Muscle of leg (tissue), 16 donors: ENCODE measurements at places on chromosomes 12 and 14. TPM values are rescaled to one million over a fixed set of nuclear protein-coding genes. Genes with fewer than 3 reads are reported as not detected.

DNA sequence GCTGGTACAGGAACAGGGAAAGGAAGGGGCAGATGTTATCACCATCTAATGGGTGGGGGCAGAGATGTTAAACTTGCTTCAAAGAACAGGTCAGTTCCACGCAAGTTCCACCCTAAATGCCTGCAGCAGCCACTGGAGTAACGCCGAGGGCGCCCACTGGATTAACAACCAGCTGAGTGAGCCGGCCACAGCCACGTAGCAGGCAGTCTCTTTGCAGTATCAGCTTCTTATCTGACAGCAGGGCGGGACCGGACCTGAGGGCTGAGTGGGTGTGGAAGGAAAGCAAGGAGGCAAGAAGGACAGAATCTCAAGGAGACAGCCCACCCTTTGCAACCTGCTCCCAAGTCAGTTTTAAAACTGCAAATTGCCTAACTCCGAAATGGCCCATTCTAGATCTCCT lies 38.4 kb upstream of the FOXN3 start:
- no peaks in the 10 kb centered on the region for H3K36me3 ChIP-seq
- no peaks in the 10 kb centered on the region for H3K27me3 ChIP-seq
- no peak overlapping the region for H3K27ac ChIP-seq

- no peaks in the 10 kb centered on the region for H3K4me1 ChIP-seq
- no peak overlapping the region for H3K27ac ChIP-seq
- DNase-seq = no peak
Observed at GRCh38 chr12:2402073-2402579, 349.3 kb downstream of the CACNA1C start.

DNA sequence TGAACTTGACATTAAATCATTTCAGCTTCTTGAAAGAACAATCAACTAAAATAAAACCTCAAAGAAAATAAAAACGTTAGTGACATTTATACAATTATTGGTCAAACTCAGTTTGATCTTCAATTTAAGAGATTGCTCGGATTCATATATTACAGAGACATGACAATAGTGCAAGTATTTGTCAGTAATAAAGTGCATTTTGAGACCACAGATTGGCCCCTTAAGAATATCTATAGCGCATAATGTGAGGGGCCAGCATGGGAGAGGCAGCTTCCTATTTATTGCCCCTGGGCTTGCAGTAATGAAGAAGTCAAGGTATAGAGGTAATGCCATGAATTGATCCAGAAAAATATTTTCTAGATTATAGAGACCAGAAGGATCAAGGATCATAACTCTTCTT lies 552.3 kb downstream of the VRK1 start:
- H3K4me1 ChIP-seq = no peaks in the 10 kb centered on the region
- H3K27me3 ChIP-seq = no peaks in the 10 kb centered on the region
- no peak overlapping the region for H3K4me3 ChIP-seq
- DNase-seq = no peak
- H3K27ac ChIP-seq = no peak overlapping the region

- no peak overlapping the region for H3K27ac ChIP-seq
- H3K4me1 ChIP-seq = no peaks in the 10 kb centered on the region
- DNase-seq = peak; percentile 28
- no peaks in the 10 kb centered on the region for H3K27me3 ChIP-seq
- H3K4me3 ChIP-seq = no peak overlapping the region
Observed at GRCh38 chr12:43444940-43445564, 107.0 kb downstream of the ADAMTS20 start.

Gene RIMBP2
- 0.75 TPM for polyA plus RNA-seq

GRCh38 chr14:58954052-58954451 lies 234.4 kb upstream of the DAAM1 start:
- peak overlapping the region; percentile 29 for H3K27ac ChIP-seq
- H3K36me3 ChIP-seq = no peaks in the 10 kb centered on the region
- no peaks in the 10 kb centered on the region for H3K27me3 ChIP-seq
- H3K4me1 ChIP-seq = peaks cover 5% of the 10 kb centered on the region

GRCh38 chr12:87317302-87317701 lies 711.9 kb downstream of the C12orf50 start:
- H3K4me3 ChIP-seq = no peak overlapping the region
- DNase-seq = no peak
- H3K36me3 ChIP-seq = no peaks in the 10 kb centered on the region
- H3K27ac ChIP-seq = no peak overlapping the region
- no peaks in the 10 kb centered on the region for H3K27me3 ChIP-seq

DNA sequence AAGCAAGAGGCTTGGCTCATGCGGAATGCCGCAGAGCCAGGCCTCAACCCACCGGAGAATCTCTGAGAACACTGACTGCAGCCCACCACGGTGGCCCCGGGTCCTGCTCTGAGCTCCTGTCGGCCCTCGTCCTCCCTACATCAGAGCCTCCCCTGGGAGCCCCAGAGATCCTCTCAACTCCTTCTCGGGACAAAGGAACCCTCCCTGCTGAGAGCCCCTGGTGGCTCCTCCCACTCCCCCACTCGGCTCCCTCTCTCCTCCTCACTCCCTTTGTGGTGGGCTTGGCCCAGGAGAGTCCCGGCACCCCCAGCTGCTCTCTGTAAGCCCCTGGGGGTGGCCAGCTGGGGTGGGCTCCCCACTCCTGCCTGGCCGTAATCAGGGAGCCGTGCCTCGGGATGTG lies 11.1 kb upstream of the INF2 start:
- peaks cover 10% of the 10 kb centered on the region for H3K27me3 ChIP-seq
- no peaks in the 10 kb centered on the region for H3K36me3 ChIP-seq
- H3K4me1 ChIP-seq = peaks cover 69% of the 10 kb centered on the region
- peak; percentile 76 for DNase-seq
- H3K27ac ChIP-seq = peak overlapping the region; percentile 87
- H3K4me3 ChIP-seq = peak overlapping the region; percentile 54

GRCh38 chr12:92105676-92106075 lies 40.0 kb downstream of the BTG1 start:
- H3K4me1 ChIP-seq = peaks cover 6% of the 10 kb centered on the region
- DNase-seq = no peak
- H3K27me3 ChIP-seq = no peaks in the 10 kb centered on the region
- no peaks in the 10 kb centered on the region for H3K36me3 ChIP-seq
- H3K27ac ChIP-seq = no peak overlapping the region

Gene MANSC1
- 13.9 TPM for polyA plus RNA-seq

- DNase-seq = no peak
- H3K27me3 ChIP-seq = no peaks in the 10 kb centered on the region
- no peak overlapping the region for H3K4me3 ChIP-seq
- no peak overlapping the region for H3K27ac ChIP-seq
- H3K4me1 ChIP-seq = no peaks in the 10 kb centered on the region
Observed at GRCh38 chr14:74077401-74077800, 6.9 kb downstream of the ALDH6A1 start.

Gene GYS2
- polyA plus RNA-seq = 0.86 TPM

Gene TNS2
- 99.0 TPM for polyA plus RNA-seq

Gene OR4K1
- not detected for polyA plus RNA-seq

DNA sequence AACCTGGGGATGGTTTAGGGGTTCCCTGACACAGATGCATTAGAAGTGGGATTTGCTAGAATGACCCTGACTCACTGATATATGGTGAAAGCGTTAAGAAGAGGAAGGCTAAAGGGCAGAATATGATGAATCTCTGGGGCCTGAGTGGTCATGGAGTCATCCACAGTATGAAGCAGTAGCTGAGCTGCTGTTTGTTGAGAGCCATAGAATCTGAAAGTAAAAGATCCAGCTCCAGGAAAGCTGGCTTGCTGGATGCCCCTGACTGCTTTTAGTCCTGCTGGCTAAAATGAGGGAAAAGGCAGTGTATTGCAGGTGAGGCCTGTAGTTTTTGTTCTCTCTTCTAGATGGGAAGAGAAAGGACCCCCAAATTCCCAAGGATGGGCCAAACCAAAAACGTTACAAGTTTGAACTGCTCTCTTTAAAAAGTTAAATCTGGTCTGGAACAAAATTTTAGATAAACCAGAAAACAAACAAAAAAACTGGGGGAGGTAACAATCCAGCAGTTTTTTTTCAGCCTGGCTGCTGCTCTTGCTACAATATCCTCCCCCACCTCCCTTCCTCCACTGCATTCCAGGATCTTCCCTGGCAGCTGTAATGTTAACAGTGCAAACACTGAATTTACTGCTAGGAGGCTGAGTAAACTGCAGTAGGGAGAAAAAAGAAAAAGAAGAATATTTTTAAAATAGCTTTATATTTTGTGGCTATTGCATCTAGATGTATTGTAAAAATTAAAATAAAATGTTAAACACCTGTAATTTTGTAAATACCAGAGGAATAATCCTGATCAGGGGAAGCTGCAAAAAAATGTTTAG lies 16.5 kb downstream of the SEL1L start:
- no peaks in the 10 kb centered on the region for H3K27me3 ChIP-seq
- peak overlapping the region; percentile 56 for H3K27ac ChIP-seq
- H3K36me3 ChIP-seq = peaks cover 48% of the 10 kb centered on the region
- H3K4me3 ChIP-seq = no peak overlapping the region

GRCh38 chr12:116759783-116760621 lies 21.9 kb downstream of the RNFT2 start:
- no peak overlapping the region for H3K27ac ChIP-seq
- H3K4me3 ChIP-seq = no peak overlapping the region
- H3K36me3 ChIP-seq = no peaks in the 10 kb centered on the region
- DNase-seq = peak; percentile 70

Gene APOF
- polyA plus RNA-seq = not detected

DNA sequence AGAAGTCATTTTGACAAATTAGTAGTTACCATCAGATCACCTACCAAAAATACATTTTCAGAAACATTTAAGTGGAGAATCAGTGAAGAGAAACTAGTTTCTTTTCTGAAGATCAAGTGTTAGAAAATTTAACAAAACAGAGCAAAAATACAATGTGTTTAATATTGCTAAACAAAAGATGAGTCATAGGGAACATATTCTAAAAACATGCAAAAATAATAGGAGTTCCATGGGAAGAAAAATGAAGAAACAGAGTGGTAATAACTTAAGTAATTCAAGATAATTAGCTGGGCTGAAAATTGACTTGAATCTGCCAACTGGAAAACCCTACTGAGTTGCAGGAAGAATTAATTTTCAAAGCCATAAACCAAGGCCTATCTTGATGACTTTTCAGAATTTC lies 111.5 kb upstream of the KITLG start:
- no peak overlapping the region for H3K4me3 ChIP-seq
- no peaks in the 10 kb centered on the region for H3K27me3 ChIP-seq
- H3K36me3 ChIP-seq = no peaks in the 10 kb centered on the region
- H3K4me1 ChIP-seq = no peaks in the 10 kb centered on the region
- H3K27ac ChIP-seq = no peak overlapping the region

Gene ACRBP
- polyA plus RNA-seq = 2.1 TPM
